ENCODE measurements at places on chromosomes 12 and 14.

GRCh38 chr12:101782273-101782731 lies 43.0 kb upstream of the SYCP3 start:
- no peak for DNase-seq

- DNase-seq = no peak
These were observed 11.3 kb downstream of the KCNK10 start for GRCh38 chr14:88311780-88312179.

DNA sequence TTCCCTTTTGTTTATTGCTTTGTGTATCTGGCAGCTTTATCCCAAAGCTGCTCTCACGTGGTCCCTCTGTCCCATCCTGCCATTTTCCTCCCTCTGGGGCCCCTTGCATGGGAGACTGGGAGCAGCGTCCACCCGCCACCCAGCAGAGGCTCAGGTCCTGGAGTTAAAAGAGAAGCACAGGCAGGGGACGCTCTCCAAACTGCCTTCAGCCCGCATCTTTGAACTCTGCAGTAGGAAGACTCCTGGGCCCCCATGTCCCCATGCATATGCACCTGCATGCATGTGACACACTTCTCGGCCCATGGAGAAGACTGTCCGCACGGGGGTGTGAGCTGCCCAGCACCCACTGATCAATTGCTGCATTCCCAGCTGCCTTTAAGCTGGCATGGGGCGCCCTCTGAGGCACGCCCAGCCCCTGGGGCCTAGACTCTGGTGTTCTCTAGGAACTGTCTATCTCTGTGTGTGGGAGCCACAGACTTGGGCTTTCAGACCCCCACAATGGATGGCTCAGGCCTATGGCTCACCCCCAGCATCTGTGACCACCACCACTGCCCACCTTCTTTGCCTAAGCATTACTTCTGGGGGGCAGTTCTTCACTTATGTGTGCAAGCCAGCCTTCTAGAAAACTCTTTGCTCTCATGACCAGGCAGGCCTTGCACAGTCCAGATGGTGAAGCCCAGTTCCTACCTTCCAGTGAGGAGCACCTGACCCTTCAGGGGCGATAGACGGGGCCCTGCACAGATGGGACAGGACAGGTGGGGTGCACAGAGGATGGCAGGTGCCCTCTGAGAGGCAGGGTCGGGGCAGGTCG lies 96.1 kb upstream of the DIO3 start:
- DNase-seq = no peak

DNA sequence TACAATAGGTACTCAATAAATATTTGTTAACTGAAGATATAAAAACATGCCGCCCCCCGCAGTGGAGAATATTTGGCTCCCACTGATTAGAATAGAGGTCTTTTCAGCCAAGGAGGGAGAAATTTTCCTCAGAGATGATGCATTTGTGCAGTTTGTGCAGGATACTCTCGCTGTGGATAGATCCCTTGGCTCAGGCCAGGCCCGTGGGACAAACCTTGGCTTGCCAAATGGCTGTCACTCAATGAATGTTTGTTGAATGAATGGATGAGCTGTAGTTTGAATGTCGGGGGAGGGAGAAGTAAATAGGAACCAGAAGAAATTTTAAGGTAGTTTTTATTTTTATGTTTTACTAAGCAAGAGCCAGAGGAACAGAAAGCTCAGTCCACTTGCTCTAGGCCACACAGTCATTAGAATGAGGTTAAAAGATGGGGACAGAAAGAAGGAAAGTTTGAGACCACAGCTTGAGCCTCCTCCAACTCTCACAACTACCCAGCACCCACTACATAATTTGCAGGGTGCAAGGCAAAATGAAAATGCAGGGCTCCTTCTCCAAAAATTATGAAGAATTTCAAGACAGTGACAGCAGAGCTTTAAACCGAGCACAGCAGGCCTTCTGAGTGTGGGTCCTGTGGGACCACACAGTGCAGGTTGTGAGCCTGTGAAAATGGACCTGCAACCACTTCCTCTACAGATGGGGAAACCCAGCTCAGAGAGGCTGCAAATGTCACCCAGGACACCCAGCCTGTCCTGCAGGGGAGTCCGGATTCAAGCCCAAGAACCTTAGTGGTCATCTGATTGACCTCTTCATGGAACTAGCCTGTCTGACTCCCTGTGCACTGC lies 51.4 kb downstream of the WSCD2 start:
- DNase-seq = no peak

GRCh38 chr14:99210333-99210732 lies 61.7 kb downstream of the BCL11B start:
- no peak for DNase-seq

GRCh38 chr14:73759183-73759713 lies 45.1 kb upstream of the PNMA1 start:
- DNase-seq = peak; percentile 60

DNA sequence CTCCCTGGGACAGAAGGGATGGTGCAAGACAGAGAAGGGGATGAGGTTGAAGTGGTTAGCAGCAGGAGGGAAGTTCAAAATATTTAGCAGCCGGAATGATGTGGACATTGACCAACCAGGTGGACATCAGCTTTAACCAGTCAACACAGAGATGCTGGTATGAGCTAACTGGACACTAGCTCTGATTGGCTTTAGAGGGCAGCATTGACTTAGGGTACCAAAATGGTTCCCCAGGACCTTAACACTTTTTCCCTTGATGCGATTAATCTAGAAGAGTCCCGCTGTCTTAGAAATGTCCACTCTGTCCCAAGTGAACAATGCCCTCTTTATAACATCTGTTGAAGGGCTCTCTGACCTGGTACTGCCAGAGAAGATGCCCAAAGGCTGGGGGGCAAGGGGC lies 134.0 kb upstream of the GSC start:
- DNase-seq = no peak

- no peak for DNase-seq
These were observed 653.9 kb upstream of the TBX3 start for GRCh38 chr12:115337693-115338543.

GRCh38 chr14:36757734-36758601 lies 96.3 kb downstream of the PAX9 start:
- DNase-seq = no peak

DNA sequence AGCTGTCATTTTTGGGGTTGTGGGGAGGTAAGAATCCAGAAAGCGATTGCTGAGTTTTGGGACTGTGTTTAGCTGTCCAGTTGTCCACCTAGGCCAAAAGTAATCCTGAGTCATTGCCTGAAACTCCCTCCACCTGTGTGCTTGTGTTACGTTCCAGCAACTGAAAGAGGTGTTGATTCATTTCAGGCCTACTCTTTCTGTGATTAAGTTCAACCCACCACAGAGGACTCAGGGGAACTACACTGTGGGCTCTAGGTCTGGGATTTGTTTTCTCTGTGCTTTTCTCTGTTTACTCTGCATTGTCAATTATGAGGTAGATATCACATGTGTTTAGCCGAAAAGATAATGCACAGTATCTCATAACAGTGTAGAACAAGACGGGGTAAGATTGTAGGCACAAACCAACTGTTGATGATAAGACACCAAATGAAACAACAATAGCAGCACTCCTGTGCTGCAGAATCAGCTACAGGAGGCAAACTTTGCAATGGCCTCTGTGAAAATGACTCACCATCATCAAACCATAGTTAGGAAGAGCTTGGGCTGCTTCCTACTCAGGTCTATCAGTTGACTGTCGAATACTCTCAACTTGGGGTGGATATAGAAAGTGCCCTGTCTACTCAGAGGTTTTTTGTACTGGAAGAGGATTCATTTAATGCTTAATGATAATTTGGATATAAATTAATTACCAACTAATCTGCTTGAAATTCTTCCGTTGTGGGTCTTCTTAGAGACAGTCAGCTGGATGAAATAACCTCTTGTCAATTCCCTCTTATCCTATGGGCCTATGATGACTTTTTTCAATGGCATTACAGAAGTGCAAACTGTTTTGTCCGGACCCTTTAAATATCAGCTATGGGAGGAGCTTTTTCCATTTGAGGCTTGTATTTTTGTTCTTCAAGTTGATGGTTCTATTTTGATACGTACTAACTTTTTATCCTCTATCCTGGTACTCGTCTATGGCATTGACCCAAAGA lies 385.9 kb downstream of the BMP4 start:
- no peak for DNase-seq

DNA sequence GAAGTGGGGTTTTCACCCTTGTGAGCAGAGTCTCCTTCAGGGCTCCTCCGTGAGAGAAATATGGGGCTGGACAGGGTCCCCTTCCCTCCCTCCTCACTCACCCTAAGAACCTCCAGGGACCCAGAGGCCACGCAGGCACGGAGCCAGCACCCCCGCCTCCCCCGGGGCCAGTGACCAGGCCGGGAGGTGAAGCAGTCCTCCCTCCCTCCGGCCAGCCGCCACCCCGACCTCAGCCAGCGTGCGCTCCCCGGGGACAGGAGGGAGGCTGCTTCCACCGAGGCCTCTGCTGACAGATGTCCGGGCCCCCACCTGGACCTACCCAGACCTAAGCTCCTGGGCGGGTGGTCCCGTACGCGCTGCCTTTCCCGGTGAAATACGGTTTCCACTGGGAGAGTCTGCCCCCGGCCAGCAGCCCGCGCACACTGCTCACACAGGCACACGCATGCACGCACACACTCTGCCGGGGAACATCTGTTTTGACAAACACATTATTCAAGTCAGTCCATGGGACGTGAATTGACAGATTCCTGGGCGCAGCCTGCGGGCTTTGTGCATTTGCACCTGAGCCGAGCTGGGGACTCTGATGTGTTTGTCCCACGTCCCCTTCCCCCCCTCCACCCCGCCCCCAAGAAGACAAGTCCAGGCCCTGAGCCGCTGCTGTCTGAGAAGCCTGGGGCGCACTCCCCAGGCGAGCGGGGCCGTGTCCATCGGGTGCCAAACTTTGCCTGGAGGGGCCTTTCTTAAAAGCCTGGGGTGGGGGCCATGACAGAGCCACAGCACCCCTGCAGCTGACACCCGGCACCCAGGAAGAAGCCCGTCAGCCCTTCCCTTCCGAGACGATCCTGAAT lies 725 bp downstream of the RIMBP2 start:
- DNase-seq = no peak

DNA sequence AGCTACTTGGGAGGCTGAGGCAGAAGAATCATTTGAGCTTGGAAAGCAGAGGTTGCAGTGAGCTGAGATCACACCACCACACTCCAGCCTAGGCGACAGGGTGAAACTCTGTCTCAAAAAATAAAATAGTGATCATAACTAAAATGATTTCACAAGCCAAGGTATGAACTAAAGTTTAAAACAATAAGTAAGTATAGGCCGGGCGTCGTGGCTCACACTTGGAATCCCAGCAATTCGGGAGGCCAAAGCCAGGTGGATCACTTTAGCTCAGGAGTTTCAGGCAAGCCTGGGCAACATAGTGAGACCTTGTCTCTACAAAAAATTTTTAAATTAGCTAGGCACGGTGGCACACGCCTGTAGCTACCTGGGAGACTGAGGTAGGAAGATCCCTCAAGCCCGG lies 27.4 kb downstream of the BLTP3B start:
- DNase-seq = no peak

GRCh38 chr14:34181338-34181737 lies 230.5 kb upstream of the EGLN3 start:
- no peak for DNase-seq

DNA sequence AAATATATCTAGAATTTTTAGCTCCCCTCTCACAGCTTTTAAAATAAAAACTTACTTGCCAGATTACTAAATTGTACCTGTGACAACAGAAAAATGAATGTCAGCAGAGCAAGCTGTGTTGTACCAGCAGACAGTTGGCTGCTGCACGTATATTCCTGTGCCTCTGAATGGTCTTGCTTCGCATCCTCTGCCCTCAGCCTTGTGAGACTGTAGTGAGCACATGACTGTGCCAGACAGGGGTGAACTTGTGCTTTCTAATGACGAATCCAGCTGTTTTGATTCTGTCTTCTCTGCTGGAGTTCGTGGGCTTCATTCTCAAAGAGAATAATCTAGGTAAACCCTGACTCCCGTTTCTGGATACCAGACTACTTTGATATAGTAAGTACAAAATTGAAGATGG lies 58.3 kb upstream of the FRMD6 start:
- no peak for DNase-seq

- DNase-seq = no peak
These were observed 29.6 kb downstream of the EEA1 start for GRCh38 chr12:92899386-92900001.

DNA sequence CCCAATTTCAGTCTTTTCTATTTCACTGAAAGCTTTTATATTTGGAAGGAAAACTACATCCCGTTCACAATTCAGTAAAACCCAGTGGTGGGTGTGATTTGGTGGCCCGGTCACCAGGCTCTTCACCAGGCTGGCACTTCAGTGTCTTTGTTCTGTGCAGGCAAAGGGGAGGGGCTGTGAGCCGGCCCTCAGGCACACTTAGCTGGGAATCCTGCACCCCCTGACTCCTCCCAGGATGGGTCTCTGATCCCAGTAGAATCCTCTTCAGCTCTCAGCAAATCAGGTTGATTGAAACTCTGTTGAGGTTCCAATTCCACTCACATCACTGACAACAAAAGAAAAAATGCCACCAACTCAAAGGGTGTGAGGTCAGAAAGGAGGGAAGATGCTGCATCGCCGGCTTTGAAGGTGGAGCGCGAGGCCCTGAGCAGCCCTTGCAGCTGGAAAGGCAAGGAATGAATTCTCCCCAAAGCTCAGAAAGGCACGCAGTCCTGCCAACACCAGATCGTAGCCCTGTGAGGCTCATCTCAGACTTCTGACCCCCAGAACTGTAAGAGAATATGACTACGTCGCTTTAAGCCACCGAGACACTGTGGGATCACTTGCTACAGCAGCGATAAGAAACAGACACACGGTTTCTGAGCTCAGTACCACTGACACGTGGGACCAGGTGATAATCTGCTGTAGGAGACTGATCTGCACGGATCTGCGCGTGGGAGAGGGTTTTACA lies 166.6 kb downstream of the PIWIL1 start:
- no peak for DNase-seq

- no peak for DNase-seq
These were observed 20.1 kb downstream of the PNMA1 start for GRCh38 chr14:73694083-73694482.

DNA sequence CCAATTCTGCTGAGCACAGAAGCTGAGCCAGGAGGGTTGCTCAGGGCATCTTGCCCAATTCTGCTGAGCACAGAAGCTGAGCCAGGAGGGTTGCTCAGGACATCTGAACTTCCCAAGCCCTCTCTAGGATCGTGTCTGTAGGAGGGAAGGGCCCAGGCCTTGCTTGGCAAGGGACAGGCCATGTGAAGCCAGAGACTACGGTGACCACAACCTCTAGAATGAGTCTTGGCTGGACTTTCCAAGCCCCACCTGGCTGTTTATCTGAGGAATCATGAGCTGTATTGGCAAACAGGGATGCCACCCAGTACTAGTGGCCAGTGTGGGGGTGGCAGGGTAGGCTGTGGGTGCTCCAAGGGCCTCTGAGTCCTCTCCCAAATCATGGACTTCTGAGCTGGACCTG lies 7.7 kb upstream of the SERPINA6 start:
- DNase-seq = no peak

GRCh38 chr14:77459072-77459723 lies 1.3 kb downstream of the AHSA1 start:
- DNase-seq = peak; percentile 43

All from naive B cell (primary cell).